ENCODE measurements at places on chromosomes 3 and 15.

DNA sequence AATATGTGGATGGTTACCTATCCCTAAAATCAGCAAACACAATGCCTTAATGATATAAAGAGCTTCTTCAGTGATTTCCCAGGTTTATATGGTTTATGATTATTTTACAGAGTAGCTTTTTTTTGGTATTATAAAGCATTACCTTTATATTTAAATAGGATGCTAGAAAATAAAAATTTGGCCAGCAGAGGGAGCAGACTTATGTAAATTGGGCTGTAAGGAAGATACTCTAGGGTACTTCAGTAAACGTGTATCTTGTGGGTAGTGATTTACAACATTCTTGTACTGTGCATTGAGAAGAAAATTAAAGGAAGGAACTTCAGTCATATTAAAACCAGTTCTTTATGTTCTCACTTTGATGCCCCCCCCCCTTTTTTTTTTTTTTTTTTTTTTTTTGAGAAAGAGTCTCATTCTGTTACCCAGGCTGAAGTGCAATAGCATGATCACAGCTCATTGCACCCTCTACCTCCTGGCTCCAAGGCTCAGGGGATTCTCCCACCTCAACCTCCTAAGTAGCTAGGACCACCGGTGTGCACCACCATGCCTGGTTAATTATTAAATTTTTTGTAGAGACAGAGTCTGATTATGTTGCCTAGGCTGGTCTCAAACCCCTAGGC is 167.9 kb downstream of the BBX start:
- DNase-seq = peak; percentile 89

GRCh38 chr15:48856942-48857341 is 21.0 kb upstream of the EID1 start:
- peak; percentile 70 for DNase-seq

DNA sequence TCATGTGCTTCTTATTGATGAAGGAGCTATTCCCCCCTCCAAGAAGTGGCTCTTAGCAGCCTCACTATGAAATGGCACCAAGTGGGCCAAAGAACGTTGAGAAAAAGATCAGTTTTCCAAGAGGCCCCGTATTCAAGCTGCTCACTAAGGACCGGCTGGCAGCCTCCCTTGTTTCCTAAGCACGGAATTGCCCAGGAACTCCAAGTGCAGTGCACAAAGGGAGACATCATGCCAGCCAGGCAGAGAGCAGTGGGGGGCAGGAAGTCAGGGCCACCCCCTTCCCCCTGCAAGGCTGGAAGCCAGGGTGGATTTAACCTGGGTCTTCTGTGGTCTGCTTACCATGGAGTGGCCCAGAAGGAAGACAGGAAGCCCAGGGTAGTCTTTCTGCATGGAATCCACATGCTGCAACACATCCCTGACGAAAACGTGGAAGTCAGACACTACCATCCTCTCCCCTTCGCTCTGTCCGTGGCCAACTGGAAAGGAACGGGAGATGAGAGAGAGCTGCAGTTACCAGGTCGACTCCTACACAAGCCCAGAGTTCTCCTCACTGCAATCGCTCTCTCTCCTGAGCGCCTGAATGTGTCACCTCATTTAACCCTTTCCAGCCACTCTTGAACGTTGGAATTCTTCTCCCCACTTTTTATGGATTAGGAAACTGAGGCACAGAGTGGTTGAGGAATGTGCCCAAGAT is 49.5 kb downstream of the ABTB1 start:
- DNase-seq = no peak

DNA sequence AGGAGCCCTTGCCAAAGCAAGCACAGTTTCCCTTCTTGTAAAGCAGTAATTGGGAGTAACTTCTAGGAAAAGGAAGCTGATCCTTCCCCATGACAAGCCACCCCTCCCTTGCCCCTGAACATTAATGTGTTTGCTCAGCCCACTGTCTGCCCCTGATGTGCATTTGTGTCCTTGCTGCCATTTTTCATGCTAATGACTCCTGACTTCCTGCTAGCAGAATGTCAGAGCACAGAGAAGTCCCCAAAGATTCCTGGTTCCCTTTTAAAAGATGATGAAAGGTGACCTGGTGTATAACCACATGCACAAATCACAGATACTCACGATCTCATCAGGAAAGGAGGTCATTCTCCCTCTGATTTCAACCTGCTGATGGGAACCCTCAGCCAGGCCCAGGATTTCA is 44.2 kb upstream of the WNT5A start:
- DNase-seq = no peak

GRCh38 chr3:39448506-39449233 is 18.8 kb upstream of the MOBP start:
- no peak for DNase-seq

DNA sequence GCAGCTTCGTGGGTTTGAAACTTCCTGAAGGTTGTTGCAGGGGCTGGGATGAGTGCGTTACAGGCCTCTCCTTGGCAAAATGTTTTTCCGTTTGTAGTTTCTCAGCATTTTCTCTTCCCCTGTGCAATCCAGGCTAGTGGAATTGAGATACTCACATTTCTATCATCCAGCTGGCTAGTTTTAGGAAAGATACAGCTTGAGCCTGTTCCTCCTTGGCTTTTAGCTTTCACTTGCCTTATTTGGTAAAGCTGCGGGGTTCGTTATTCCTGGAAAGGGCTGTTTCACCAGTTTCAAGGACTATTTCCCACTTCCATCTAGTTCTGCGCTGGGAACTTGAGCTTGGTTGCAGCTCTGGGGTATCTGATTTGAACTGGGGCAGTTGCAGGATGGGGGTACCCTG is 90.3 kb downstream of the ITPR1 start:
- DNase-seq = no peak

DNA sequence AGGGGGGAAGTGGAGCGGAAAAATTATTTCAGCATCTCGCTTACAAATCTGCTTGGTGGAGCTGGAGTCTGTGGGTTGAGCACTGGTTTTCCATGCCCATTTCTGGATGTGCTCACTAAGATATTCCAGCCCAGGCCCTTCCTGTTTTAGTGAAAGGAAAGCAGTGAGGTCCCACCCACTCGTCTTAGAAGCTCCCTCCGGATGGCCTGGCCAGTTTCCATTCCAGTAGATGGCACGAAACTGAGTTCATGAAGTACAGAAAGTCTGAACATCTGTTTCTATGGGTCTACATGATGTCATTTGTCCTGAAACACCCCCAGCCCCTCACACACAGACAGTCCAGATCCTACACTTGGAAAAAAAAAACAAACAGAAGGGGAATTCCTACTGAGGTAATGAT is 31.9 kb upstream of the THSD4 start:
- DNase-seq = no peak

GRCh38 chr3:132550579-132551305 is 46.3 kb upstream of the ACKR4 start:
- DNase-seq = no peak

DNA sequence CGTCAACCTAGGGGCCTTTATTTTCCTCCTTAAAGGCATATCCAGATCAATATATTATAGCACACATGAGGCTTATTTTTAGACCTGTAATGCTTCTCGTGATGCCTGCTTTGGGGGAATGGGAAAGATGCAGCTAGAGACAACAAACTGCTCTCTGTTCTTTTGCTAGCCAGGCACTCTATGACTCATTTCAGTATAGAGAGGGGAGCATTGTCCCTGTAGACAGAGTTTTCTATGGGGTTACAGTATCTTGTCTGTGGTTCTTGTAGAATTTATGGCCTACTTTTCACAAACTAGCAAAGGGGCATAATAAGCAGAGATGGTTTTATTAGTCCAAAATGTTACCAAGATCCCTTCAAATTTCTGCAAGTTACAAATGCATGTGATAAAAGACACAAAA is 305.6 kb downstream of the LSAMP start:
- DNase-seq = no peak

DNA sequence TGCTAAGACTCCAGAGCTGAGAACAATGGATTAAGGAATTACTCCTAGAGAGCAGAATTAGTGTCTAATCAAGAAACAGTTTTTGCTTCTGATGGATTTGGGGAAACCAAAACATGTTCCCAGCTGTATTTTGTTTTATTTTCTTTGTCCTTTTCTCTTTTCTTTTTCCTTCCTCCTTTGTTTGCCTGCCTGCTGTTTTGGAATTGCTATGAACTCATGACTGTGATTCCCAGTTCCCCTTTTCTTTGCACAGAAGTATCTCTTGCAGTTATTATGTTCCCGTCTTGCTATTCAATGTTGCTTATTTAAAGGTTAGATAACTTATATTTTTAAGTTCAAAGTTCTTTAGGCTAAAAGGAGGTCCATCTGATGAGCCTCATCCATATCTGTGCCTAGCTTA is 77.0 kb upstream of the GBE1 start:
- DNase-seq = no peak

DNA sequence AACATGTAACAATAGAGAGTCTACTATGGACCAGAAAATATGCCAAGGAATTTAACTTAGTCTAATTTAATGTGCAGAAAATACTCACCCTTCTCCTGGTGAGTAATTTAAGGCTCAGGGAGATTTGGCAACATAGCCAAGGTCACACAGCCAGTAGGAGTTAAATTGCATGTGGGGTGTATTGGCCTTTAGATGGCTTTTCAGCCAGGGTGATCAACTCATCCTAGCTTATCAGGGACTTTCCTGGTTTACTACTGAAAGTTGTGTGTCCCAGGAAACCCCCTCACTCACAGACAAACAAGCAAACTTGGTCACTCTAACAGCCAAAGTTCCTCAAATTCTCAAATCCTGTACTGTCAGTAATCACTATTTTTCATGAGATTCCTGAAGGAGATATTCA is 2.6 kb upstream of the SLC9A9 start:
- peak; percentile 21 for DNase-seq

GRCh38 chr3:128619146-128619890 is 31.3 kb downstream of the RPN1 start:
- DNase-seq = peak; percentile 56

GRCh38 chr3:83953417-83954089 is 1005.2 kb upstream of the CADM2 start:
- DNase-seq = no peak

DNA sequence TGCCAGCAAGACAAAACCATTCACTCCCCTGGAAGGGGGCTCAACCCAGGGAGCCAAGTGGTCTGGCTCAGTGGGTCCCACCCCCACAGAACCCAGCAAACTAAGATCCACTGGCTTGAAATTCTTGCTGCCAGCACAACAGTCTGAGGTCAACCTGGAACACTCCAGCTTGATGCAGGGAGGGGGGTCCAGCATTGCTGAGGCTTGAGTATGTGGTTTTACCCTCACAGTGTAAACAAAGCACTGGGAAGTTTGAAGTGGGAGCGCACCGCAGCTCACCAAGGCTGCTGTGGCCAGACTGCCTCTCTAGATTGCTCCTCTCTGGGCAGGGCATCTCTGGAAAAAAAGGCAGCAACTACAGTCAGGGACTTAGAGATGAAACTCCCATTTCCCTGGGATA is 81.7 kb downstream of the MSL2 start:
- no peak for DNase-seq

DNA sequence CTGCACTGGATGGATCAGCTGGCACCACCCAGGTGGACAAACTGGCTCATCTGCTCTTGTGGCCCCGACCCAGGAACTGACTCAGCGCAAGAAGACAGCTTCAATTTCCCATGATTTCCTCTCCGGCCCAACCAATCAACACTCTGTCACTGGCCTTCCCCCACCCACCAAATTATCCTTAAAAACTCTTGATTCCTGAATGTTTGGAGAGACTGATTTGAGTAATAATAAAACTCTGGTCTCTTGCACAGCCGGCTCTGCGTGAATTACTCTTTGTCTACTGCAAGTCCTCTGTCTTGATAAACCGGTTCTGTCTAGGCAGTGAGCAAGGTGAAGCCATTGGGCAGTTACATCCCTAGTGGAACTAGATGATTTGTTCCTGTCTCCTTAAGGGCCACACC is 16.1 kb downstream of the BDH1 start:
- no peak for DNase-seq

DNA sequence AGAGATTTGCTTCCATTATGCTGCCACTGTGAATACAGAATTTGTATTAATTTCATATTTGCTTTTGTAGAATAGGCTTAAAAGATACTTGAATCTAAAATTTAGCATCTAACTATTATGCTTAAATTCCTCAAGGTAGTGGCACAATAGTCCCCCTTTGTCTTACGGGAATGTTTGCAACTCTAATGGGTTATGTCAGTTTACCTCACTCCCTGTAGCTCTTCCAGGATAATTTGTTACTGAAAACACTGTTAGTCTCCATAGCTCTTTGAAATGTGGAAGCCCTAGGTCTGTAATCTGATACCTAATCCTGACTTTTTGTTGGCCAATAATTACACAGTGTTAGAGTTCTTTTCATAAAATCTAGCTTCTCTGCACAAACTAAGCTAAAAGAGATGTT is 433.4 kb downstream of the PYDC2 start:
- DNase-seq = no peak

DNA sequence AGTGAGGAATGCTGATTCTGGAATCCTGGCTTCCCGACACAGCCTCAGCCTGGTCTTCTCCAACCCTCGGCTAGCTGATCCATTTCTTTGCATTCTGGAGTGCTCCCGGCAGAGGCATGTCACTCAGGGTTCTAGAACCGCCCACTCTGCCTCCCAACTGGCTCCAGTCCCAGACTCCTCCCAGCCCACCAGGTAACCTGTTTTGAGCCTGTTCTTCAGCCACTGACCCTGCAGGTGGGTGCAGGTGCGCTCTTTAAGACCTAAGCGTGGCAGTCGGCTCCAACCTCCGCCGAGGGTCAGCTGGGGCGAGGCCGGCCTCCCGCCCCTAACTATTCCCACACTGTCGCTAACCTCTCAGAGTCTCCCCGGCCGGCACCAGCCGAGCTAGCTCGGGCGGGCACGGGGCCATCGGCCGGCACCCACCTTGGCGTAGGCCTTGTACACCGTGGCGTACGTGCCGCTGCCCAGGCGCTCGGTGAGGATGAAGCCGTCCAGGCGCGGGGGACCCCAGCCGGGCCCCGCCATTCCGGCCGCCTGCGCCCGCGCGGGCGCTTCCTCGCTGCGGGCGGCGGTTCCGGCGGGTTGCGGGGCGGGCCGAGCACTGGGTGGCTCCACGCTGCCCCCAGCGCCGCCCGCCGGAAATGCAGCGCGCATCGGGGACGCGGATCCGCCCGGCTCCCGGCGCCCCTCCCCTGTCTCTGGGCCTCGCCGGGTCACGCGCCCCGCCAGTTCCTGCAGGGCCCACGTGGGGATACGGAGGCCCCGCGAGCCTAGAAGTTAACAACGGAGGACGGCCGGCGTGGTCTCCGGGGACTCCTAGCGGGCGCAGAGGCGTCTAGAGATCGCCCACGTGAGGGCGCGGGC is at the start of gene ULK3:
TSS of gene ULK3 (minus strand) at position 576 of the 864 bp plus-strand sequence. CDS start at position 525, 51 bp downstream.
- DNase-seq = peak; percentile 96

DNA sequence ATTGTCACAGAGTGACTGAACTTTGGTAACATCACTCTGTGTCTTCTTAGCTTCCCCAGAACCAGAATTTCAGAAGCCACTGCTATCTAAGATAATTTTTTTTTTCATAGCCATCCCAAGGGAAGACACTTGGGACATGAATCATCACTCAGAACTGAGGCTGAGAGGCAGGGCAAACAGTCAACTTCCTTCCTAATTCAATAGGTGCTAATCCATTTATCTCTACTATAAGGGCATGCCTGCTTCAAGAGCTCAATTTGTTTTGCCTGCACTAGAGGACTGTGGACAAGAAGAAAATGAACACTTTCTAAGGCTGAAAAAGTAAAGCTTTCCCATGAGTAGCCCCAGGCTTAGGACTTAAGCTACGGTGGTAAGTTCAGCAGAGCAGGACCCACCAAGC is 56.7 kb upstream of the MYRIP start:
- DNase-seq = no peak

- DNase-seq = peak; percentile 59
Measured at GRCh38 chr3:153595186-153595815, 433.3 kb downstream of the RAP2B start.

- DNase-seq = no peak
Measured at GRCh38 chr3:184690192-184690883, 21.5 kb downstream of the MAGEF1 start.

- peak; percentile 10 for DNase-seq
Measured at GRCh38 chr3:103002425-103003176, 567.8 kb downstream of the ZPLD1 start.

- peak; percentile 88 for DNase-seq
Measured at GRCh38 chr15:35626571-35627318, 80.8 kb upstream of the DPH6 start.
